ENCODE measurements at places on chromosomes 4 and X.
A peak's percentile ranks its signal among the peaks of the same experiment; 100 is the strongest.

GRCh38 chr4:161555689-161556660, 607.8 kb downstream of the FSTL5 start:
- DNase-seq: no peak

DNA sequence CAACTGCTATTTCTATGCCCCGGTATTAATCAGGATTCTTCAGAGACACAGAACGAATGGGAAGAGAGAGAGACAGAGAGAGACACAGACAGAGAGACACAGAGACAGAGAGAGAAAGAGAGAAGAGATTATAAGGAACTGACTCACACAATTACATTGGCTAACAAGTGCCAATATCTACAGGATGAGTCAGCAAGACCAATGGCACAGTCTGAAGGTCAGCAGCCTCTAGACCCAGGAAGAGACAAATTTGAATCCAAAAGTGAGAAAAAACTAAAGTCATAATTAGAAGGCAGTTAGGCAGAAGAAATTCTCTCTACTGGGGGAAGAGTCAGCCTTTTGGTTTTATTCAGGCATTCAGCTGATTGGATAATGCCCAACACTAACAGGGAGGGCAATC, 187.3 kb downstream of the MAB21L2 start:
- DNase-seq: peak; percentile 54

- no peak for DNase-seq
Measured at GRCh38 chr4:87103086-87103485, 117.3 kb downstream of the KLHL8 start.

- DNase-seq: no peak
Measured at GRCh38 chr4:154473497-154473896, 18.1 kb downstream of the DCHS2 start.

DNA sequence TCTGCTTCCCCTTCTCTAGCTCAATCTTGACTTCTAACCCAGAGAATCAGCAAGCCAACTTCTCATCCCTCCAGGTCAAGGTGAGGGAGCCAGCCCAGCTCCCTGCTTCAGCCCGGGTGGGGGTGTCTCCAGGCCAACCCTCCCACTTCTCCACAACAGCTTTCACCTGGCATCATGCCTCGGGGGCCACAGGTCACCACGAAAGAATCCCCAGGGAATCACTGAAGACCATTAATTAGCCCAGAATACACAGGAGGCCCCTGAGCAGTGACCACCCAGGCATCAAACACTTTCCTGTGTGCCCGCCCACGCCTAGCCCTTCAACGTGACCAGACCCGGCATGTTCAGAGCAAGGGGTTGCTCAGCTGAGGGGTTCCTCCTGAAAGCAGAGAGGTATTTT, 646.7 kb downstream of the BCOR start:
- no peak for DNase-seq

DNA sequence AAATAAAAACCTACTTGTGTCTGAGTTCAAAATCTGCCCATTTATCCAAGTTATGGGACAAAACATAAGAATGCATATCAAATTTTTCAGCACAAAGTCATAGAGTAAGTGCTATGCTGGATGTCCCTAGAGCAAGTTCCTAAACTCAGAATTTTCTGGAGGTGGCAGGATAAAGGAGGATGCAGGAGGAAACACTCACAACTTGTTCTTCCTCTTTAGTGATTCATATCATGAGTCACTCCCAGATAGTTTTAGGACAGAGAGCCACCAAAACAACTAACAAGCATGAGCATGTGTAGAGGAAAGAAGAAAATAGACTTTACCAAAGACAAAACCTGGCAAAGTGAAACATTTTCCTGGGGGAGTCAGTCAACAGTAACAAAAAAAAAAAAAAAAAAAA, 302.7 kb downstream of the KCTD8 start:
- DNase-seq: no peak

- DNase-seq: no peak
Measured at GRCh38 chrX:55357236-55357635, 92.5 kb upstream of the PAGE3 start.

GRCh38 chr4:79413886-79414285, 5.9 kb upstream of the GK2 start:
- no peak for DNase-seq

DNA sequence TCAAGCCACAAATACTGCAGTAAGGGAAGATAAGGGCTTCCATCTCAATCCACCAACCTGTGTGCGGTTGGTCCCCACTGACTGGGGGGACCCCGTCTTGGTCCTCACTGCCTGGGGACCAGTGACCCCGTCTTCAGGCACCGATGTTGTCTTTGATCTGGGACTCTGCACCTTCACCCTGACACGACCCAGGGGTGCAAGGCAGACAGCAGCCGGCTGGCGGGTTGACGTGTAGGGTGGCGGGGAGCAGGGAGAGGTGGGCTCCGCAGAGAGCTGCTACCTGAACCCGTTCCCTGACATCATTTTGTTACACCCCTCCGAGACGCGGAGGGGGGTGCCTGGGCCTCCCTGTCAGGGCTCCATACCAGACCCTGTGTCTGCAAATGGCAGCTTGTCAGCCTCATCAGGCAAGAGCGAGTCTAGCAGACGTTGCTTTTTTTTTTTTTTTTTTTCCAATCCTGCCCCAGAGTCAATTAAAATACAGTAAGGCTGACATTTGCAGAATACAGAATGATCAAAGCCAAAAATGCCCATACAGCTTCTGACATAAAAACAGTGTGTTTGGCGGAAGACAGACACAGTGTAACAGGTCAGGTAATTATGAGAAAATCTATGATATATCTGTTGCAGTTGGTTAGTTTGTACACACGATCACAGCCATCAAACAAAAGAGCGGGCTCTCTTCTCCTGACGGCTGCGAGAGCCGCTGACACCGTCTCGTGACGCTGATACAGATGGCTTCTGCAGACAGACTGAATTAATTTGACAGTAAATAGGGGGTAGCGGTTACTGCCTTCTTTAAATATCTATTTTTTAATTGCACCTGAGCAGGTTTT, 118.6 kb downstream of the CRLF2 start:
- no peak for DNase-seq

DNA sequence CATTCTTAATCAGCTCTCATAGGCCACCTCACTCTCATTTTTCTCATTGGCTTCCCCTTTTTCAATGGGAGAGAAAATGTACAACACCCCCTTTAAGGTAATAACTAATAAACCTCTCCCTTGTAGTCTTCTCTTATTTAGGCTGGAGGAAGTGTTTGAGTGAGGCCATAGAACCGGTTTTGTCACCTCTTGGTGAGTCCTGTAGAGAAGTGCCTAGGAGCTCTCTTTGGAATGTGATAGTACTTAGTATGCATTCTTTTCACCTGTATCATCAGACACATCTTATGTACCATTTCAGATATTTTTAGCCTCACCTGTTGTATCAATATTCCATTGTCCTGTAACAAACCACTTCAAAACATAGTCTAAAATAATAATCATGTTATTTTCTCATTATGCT, 3.5 kb upstream of the TAB3 start:
- no peak for DNase-seq

- no peak for DNase-seq
Measured at GRCh38 chrX:130385520-130385919, at the start of gene GPR119. TSS of gene GPR119 (minus strand) at chrX:130385674. CDS start at chrX:130385447, 227 bp downstream.

GRCh38 chr4:148333265-148333664, 108.9 kb downstream of the NR3C2 start:
- no peak for DNase-seq

GRCh38 chrX:7542587-7543380, 300.2 kb upstream of the VCX start:
- no peak for DNase-seq

GRCh38 chr4:184808713-184809050, 17.1 kb downstream of the ACSL1 start:
- peak; percentile 10 for DNase-seq

DNA sequence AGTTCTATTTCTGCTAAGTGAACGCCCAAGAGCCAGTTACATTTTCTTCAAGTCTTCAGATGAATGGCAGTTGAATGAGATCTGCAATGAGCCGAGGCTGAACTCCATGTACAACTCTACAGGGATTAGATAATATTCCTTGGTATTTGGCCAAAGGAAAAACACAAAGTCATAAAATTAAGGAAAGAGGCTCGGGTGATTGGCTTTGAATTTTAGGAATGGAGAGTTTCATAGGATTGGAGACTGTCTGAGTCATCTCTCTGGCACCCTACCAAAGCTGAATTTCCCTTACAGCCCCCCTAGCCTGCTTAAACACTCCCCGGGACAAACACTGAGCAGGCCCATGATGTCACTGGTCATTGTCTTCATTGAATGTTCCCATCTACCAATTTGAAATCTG, 188.0 kb upstream of the C1QTNF7 start:
- peak; percentile 6 for DNase-seq

DNA sequence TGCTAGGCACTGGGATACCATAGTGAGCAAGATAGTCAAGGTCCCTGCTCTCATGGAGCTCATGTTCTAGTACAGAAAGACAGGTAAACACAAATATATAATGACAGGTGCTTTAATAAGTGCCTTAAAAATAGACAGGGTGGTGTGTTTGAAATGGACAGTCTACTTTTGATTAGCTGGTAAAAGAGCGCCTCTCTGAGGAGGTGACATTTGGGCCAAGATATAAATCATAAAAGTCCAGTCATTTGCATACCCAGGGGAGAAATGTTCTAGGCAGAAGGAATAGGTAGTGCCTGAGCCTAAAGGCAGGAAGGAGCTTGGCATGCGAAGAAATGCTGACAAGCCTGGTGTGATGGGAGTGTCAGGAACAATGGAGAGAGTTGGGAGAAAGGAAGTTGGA, 83.6 kb downstream of the DNAAF6 start:
- DNase-seq: no peak

- no peak for DNase-seq
Measured at GRCh38 chr4:106036848-106037247, 141.6 kb downstream of the NPNT start.

DNA sequence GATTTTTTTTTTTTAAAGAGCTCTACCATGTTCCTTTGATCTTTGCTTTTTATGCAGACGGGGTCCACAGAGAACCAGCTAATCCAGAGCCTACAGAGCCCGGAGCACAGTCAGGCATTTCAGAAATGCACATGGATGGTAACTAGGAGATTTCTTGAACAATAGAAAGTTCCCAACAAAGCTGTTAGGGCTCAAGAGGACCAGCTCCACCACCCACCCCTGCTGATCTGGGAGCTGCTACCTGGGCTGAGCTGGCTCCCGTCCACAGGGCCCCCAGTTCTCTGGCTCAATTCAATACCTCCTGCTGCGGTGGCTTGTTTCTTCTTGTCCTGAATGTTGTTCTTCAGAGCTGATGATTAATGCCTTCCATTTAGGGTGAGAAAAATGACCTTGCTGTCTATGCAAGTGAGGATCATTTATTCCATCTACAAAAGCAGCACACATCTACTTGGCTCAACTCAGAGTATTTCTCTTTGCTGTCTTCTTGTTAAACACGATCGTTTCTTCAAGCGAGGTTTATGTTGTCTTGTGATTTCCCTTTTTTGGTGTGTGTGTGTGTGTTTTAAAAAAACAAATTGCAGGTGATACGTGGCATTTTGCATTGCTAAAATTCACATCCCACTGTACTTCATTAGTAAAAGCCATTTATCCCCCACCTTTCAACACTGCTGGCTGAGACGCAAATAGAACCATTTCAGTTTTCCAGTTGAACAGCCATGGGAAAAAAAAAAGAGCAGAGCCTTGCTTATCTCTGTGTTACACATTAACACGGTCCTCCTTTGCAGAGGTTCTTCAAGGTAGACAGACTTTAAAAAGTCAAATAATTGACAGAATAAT, 31.3 kb downstream of the IGFBP7 start:
- DNase-seq: no peak

GRCh38 chr4:173448103-173448502, 49.2 kb upstream of the SCRG1 start:
- DNase-seq: peak; percentile 50

GRCh38 chr4:141464366-141464765, 172.0 kb upstream of the IL15 start:
- DNase-seq: no peak

GRCh38 chr4:169618286-169618685, 2.1 kb upstream of the CLCN3 start:
- peak; percentile 47 for DNase-seq

GRCh38 chrX:29432534-29432933, 782.8 kb upstream of the MAGEB2 start:
- DNase-seq: no peak

- DNase-seq: no peak
Measured at GRCh38 chr4:6425336-6425735, 47.1 kb downstream of the PPP2R2C start.

DNA sequence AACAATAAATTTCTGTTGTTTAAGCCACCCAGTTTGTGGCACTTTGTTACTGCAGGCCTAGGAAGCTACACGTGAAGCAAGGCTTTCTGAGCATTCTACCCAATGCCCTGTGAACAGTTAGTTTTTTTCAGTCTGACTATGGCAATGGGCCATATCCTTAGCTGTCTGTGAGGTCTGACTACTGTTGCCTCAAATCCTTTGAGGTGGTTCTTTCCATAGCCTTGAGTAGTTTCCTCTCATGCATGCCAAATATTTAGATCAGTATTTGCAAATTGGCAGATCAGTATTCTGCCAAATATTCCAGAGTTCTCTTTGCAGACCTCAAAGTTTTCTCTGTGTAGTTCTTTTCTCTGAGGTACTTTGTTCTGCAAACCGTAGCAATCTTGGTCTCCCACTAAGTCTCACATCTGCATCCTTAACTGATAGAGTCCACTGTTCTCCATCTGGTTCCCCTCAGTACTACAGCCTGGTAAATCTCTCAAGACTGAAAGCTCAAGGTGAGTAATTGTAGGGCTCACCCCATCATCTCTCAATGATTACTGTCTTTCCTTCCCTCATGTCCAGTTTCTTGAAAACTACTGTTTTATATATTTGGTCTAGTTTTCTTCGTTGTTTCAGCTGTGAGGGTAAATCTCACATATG, 984.9 kb upstream of the INTU start:
- DNase-seq: no peak

- DNase-seq: no peak
Measured at GRCh38 chr4:112562254-112562879, 46.4 kb upstream of the NEUROG2 start.

GRCh38 chrX:4708970-4709760, 995.7 kb upstream of the PRKX start:
- no peak for DNase-seq

- DNase-seq: no peak
Measured at GRCh38 chr4:88286897-88287296, 2.5 kb upstream of the PPM1K start.

GRCh38 chr4:78661086-78661690, 109.6 kb downstream of the ANXA3 start:
- no peak for DNase-seq

DNA sequence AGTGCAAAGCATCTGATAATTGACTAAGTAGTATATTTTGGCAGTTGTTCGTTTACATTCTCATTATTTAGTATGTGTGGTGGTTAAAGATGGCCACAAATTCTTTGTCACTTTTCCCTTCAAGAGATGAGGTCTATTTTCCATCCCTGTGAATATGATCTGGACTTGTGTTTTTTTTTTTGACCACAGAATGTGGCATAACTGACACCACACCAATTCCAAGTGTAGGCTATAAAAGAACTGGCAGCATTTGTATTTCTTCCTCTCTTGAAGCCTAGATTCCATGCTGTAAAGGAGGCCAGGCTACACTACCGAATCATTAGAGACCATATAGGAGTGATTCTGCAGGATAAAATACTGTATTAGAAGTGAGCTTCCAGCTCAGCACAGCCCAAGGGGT, 596.6 kb downstream of the DMD start:
- no peak for DNase-seq

- DNase-seq: no peak
Measured at GRCh38 chrX:38632516-38632915, 71.2 kb downstream of the TSPAN7 start.

- peak; percentile 63 for DNase-seq
Measured at GRCh38 chrX:2398064-2398656, 102.6 kb downstream of the DHRSX start.

- no peak for DNase-seq
Measured at GRCh38 chrX:156004256-156004655, 6.8 kb downstream of the IL9R start.

- DNase-seq: no peak
Measured at GRCh38 chrX:46039526-46039925, 505.7 kb downstream of the ZNF674 start.

Data from GM03348 (cell line).